ENCODE measurements at places on chromosomes 4 and X.

- no peak for DNase-seq
These were observed 98.9 kb upstream of the PJA1 start for GRCh38 chrX:69264158-69264581.

- DNase-seq: no peak
These were observed 897 bp upstream of the FBXL5 start for GRCh38 chr4:15656038-15656470.

GRCh38 chrX:118666521-118666920 lies 60.9 kb upstream of the IL13RA1 start:
- no peak for DNase-seq

GRCh38 chr4:106291678-106292077 lies 24.3 kb downstream of the TBCK start:
- DNase-seq: no peak

Measured in GDM1 (cell line).